ENCODE measurements at places on chromosomes 6 and 20. TPM values are rescaled to one million over a fixed set of nuclear protein-coding genes. Genes with fewer than 3 reads are reported as not detected.

- DNase-seq: no peak
- peaks cover 19% of the 10 kb centered on the region for H3K36me3 ChIP-seq
- H3K4me3 ChIP-seq: no peak overlapping the region
- H3K27me3 ChIP-seq: no peaks in the 10 kb centered on the region
These were observed 24.7 kb upstream of the HINT3 start for GRCh38 chr6:125931733-125932450.

GRCh38 chr20:63466250-63466825 lies 6.1 kb downstream of the KCNQ2 start:
- H3K27me3 ChIP-seq: no peaks in the 10 kb centered on the region
- no peak overlapping the region for H3K4me3 ChIP-seq
- no peaks in the 10 kb centered on the region for H3K4me1 ChIP-seq
- H3K36me3 ChIP-seq: no peaks in the 10 kb centered on the region
- H3K27ac ChIP-seq: no peak overlapping the region

DNA sequence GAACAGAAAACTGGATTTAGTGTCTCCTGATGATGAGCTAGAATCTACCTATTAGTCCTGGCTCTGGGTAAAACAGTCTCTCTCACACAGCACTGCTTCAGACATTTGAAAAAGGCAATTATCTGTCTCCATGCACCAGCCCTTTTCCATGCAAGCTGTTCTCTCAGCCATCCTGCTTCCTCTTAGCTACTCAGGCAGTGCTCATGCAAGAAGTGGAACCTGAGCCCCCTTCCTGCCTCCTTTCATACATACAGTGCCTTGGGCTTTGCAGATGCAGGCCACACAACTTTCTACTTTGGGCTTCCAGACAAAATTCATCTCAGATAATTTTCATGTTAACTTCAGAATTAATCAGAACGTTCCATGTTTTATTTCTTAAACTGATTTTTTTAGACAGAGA lies 151.3 kb downstream of the RALGAPA2 start:
- H3K27me3 ChIP-seq: no peaks in the 10 kb centered on the region

DNA sequence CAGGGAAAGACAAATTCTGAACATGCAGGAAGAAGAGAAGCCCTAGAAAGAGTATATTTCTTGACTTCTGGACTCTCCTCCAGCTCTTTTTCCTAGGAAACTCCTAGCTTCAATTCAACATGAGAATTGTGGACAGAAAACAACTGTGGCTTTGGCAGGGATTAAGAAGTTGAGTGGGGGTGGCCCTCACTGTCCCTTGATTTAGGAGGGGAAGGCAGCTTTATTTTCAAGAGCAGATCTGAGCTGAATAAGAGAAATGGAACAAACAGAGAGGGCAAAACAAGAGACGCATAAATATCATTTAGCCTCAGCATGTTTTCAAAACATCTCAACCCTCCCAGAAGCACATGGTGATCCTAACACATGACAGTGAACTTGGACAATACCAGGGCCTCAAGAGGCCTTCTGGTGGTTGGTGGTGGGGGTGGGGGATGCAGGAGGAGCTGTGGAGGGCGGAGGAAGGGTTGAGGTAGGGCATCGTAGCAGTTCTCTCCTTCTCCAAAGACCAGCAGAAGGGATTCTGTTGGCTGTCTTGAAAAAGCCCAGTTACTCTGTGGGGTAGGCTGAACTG lies 21.1 kb upstream of the TAGAP start:
- H3K27me3 ChIP-seq: no peaks in the 10 kb centered on the region
- H3K4me1 ChIP-seq: peaks cover 21% of the 10 kb centered on the region
- no peak overlapping the region for H3K4me3 ChIP-seq

The EFCAB8 gene
- total RNA-seq: 0.25 TPM

DNA sequence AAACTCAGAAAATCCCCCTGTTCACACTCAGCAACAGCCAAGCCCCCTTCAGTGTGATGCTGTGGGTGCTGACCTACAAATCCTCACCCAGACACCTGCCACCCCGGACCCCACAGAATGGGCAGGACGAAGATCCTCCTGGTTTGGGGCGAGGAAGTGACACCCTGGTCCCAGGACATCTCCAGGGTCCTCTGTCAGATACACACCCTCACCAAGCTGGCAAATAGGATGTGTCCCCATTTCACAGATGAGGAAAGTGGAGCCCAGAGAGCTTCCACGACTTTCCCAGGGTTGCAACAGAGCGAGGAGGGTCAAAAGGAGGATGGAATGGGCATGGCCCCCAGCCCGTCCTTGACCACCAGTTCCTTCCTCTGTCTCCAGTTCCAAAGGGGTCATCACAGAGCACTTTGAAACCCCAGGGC lies 92.0 kb upstream of the AFDN start:
- H3K4me1 ChIP-seq: no peaks in the 10 kb centered on the region
- H3K36me3 ChIP-seq: no peaks in the 10 kb centered on the region
- no peak overlapping the region for H3K4me3 ChIP-seq
- H3K27me3 ChIP-seq: no peaks in the 10 kb centered on the region

The TUBB2B gene
- total RNA-seq: not detected

DNA sequence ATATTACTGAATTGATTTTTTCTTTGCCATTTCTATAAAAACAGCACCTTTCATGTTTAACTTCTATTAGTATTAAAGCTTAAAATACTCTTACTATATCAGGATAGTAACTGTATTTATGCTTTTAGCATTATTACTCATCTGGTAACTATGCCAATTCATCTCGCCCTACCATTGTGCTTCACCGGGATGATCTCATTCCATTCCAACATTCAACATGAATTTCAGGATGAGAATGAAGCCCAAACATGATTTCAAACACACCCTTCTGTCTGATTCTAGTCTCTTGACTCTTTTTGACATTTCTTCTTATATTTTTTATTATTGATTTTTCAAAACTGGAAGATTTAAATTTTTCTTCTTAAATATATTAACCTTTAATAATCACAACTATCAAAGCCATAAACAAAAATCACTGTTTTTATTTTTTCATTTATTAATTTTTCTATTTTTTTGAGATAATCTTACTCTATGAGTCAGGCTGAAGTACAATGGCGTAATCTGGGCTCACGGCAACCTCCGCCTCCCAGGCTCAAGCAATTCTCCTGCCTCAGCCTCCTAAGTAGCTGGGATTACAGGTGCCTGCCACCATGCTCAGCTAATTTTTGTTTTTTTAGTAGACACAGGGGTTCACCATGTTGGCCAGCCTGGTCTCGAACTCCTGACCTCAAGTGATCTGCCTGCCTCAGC lies 46.7 kb downstream of the GJA1 start:
- DNase-seq: no peak
- no peak overlapping the region for H3K27ac ChIP-seq
- no peaks in the 10 kb centered on the region for H3K36me3 ChIP-seq

Measured in Karpas-422 (cell line).